ENCODE measurements at places on chromosomes 5 and 9.

DNA sequence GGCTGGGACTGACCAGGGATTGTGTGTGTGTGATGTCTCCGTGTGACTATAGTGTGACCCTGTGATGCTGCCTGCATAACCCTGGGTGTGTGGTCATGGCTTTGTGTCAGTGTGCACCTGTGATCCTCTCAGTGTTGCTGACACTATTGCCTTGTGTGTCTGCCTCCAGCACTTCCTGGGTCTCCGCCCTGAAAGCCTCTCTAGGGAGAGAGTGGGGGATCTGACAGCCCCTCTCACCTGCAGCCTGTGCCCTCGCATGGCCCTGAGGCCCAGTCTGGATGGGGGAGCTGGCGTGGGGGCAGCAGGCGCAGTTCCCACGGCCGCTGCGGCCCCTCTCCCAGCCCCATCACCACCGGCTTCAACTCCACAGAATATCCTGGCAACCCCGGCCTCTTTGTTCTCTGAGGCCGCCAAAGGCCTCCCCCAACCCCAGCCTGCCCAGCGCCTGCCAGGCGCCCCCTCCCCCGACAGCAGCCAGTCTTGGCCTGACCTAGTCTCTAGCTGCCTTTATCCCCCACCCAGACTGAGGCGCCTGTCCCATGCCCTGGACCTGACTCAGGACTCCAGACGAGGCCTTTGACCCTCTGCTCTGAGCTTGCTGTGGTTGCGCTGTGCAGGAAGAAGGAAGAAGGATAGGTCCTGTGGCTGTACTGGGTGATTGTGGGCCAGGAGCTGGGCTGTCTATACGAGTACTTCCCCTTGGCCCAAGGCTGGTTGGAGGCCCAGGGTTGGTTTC, 38.7 kb downstream of the CXXC5 start:
- DNase-seq: no peak

DNA sequence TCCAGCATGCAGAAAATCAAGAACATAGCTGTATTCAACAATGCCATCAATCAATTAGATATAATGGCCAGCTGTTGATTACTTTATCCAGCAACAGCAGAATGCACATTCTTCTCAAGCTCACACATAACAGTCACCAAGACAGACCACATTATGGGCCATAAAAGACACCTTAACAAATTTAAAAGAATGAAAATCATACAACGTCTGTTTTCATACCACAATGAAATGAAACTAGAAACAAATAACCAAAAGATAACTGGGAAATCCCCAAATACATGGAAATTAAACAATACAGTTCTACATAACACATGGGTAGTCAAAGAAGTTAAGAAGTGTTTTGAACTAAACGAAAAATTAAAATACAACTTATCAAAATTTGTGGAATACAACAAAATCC, 130.9 kb upstream of the GNA14 start:
- no peak for DNase-seq

DNA sequence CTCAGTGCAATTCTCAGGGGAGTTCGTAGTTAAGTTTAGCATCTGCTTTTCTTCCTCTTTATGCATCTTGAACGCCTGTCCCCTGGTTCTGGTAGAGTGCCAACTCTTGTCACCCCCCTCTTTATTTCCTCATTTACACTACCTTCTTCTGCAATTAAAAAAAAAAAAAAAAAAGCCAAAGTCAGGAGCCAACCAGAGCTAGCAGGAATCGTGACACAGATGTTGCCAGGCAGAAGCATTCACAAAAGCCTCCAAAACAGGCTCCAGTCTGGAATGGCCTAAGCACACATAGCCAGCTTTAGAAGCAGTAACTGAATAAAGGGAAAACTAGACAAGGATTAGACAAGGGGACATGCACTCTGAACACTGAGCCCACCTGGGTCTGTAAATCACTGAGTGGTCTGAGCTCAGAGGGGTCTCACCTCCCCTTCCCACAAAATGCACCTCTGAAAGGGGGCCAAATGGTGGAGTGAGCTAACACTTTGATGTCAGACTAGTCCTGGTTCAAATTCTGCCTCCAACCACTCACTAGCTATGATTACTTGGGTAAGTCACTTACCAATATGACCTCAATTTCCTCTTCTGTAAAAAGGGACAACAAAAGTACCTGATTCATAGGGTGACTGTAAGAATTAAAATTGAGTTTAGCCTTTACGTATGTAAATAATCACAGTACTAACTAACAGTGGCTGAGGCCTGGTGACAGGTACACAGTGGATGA, 2.0 kb downstream of the CD74 start:
- peak; percentile 74 for DNase-seq

GRCh38 chr5:128085413-128085812, 1.8 kb downstream of the SLC12A2 start:
- DNase-seq: peak; percentile 0

DNA sequence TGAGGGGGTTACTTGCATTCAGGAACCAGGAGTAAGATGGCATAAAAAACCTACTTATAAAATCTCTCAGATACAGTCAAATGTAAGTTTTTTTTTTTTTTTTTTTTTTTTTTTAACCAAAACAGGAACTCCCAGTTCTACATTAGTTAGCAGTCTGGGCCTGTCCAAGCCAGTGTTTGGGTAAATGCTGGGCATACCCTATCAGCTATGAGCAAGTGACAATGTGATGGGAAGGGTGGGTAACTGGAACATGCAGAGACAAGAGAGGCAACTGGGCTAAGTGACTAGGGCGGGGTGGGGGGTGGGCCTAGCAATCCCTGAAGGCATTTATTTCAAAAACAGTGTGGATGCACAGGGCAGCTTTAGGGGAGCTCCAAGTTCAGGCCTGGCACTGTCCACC, 2.3 kb downstream of the NMRK1 start:
- DNase-seq: no peak

DNA sequence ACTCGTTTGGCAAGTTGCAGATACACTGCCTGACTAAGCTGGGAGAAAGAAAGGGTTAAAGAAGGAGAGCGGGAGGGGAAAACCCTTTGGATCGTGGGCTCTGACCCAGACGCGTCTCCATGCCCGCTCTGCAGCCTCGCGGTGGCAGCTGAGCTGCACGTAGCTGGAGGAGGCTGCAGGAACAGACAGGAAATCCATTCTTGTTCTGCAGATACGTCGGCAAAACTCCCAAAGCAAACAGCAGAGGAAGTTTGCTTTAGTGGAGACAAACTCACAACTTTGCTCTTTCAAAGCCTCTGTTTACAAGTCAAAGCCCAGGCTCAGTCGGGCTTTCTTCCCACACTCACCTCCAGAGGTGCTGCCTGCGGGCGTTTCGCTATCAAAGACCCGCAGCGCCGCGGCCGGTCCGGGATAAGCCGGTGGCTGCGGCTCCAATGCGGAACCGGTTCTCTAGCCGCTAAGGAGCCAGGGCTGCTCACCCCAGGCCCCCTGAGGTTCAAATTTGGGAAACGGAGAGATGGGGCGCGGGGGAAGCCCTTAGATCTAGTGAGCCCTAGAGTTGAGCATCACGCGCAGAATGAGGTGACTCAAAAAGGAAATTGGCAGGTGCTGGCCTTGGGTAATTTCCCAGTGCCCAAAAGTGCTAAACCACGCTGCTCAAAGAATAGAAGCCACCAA, 60.7 kb downstream of the MAT2B start:
- peak; percentile 18 for DNase-seq

- peak; percentile 83 for DNase-seq
These were observed 160.3 kb downstream of the C9orf50 start for GRCh38 chr9:129460323-129461261.

DNA sequence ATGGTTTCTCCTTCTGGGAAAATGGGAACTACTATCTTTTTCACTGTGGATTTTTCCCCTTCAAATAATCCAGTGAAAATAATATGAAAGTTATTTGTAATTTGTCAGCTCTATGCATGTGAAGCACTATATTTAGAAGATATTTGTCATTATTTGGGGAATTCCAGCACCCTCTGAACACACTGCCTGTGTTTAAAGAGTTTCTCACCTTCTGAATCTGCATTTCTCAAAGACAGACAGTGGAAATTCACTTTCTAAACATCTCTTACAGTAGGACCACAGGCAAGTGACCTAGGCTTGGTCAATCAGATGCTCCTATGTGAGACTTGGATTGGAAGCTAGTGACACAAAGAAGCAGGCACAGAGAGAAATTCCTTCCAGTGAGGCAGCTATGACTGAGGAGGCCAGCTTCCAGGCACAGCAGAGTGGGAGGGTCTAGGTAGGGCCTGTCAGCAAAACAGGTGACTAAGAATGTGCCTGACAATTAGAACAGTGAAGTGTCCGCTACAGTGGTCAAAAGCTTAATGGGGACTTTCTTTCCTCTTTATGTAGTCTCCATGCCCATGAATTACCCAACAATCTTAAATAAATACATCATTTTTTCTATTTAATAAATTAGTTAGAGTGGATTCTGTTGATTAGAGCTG, 167.2 kb downstream of the HMHB1 start:
- DNase-seq: no peak

- DNase-seq: no peak
These were observed 42.8 kb downstream of the RAPGEF1 start for GRCh38 chr9:131697097-131697496.

DNA sequence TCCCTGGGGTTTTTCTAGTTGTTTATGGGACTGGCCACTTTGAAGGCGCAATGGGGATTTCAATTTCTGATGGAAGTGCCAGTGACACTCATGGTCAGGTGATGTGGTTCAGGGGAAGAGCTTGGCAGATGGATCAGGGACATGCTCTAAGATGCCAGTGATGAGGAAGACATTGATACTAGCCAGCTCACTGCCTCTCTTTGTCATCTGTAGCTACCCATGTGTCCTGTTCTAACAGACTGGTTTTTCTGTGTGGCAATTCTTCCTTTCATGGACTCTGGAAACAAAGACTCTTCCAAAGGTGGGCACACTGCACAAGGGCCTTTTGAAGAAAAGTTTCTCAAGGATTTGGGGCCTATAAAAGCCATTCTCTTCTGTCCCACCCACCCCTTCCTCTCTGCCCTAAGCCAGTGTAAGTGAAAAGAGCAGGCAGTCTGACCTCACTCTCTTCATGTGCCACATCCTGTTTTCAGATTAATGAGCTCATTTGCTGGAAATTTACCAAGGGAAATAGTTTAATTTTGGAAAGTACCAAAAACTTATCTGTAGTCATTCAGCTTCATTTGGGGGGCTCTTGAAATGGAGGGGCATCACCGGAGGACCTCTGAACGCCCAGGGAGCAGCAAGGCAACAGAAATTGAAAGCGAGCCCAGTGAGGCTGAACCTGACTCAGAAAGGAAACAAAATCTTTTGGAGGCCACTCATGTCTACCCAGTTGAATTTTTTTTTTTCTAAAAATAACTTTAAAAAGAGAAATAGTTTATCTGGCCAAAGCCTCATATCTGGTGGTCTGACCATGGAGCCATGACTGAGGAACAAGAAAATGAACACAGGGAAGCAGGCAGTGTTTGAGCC, 4.9 kb upstream of the TRAF1 start:
- DNase-seq: no peak

GRCh38 chr5:156920042-156920860, 42.8 kb downstream of the TIMD4 start:
- no peak for DNase-seq

DNA sequence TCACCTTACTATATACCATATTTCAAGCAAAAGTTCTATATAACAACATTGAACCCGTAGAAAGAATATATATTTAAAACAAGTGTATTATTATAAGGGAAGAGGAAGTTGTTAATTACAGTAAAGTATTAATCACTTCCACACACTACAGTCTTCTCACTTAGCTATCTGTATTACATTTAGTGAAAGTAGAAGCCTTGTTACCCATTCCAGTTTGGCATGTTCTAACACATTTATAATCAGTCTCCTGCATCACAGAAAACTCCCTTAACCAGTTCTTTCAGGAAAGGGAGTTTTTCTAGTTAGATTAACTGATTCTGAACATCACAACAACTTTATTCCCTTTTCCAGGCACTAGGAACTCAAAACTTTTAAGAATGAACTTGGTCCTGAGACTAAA, 6.9 kb downstream of the RAB14 start:
- no peak for DNase-seq

DNA sequence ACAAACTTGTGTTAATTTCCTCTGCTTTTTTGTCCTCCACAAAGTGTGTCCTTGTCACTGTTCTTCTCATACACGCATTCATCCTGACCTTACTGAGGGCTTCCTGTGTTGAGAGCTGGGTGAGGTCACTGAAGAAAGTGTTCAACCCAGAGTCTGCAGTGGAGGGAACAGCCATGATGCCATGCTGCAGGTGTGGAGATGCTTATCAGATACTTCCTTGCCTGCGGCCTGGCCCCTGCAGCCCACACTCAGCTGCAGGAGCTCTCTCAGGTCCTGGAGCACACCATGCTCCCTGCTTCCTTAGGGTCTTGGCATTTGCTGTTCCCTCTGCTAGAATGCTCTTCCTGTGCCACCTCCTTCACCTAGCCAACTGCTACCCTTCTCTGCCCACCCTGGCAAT, 108.1 kb upstream of the SPRY4 start:
- DNase-seq: peak; percentile 39

DNA sequence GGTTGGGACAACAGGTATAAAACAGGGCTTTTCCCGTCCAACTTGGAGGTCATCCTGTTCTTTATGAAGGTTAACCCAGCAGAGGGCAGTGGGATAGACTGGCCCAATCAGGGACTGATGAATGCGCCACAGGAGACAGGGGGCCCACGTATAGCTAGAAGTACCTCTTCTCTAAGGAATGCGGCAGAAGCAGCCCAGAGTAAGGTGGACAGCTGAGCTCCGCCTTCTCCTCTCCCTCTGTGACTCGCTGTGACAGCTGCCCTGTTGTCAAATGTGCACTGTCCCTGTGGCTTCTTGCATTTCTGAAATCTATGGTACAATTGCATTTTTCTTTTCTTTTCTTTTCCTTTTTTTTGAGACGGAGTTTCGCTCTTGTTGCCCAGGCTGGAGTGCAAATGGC, 306.6 kb downstream of the FBXL7 start:
- DNase-seq: no peak

DNA sequence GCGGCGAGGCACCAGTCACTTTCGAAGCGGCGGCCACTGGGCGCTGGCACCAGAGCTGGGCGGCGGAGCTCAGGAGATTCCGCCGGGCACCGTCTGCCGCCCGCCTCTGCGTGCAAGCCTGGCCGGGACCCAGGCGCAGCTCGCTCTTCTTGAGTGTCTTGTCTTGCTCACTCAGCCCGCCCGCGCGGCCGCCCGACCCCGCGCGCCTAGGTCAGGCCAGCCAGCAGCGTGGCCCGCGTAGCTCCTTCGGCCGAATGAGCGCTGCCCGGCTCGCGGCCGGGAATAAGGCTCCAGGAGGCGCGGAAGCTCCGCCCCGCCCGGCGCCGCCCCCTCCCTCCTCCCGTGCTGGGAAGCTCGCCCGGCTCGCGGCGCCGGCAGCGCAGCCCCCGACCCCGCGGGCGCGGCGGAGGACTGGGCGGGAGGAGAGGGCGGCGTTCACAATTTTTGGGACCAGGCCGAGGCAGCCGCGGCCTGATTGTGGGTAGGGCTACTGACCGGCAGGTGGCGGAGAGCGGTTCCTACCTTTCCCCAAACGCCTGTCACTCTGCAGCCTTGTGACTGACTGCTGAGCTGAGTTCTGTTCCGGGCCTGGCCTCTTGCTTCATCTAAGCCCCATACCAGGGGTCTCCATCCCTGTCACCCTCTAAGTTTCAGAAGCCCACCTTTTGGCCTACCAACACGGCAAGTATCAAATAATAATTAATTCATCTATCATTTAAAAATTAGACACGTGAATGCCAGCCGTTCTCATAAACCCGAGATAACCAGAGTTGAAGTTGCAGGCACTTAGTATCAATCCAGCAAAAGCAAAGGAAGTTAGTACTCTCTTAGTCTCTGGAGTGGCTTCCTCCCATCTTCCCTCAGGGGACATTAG, at the start of gene HBEGF:
TSS of gene HBEGF (minus strand) at position 256 of the 874 bp plus-strand sequence. CDS start 275 bp downstream, outside the sequence.
- DNase-seq: peak; percentile 76

- no peak for DNase-seq
These were observed 274.1 kb upstream of the TMEM161B start for GRCh38 chr5:88542786-88543185.

GRCh38 chr5:33482335-33482734, 41.6 kb downstream of the TARS1 start:
- DNase-seq: no peak

GRCh38 chr5:145683431-145683830, 151.7 kb downstream of the PRELID2 start:
- no peak for DNase-seq

Data from NCI-H345 (cell line).